ENCODE measurements at places on chromosomes 2 and 18. TPM values are rescaled to one million over a fixed set of nuclear protein-coding genes. Genes with fewer than 3 reads are reported as not detected.
A peak's percentile ranks its signal among the peaks of the same experiment; 100 is the strongest.

GRCh38 chr2:20447437-20448245 is 767 bp downstream of the RHOB start:
- peak overlapping the region; percentile 100 for H3K27ac ChIP-seq
- DNase-seq = peak; percentile 64
- H3K4me3 ChIP-seq = peak overlapping the region; percentile 98
- no peaks in the 10 kb centered on the region for H3K36me3 ChIP-seq

Gene DAW1
- not detected for total RNA-seq

DNA sequence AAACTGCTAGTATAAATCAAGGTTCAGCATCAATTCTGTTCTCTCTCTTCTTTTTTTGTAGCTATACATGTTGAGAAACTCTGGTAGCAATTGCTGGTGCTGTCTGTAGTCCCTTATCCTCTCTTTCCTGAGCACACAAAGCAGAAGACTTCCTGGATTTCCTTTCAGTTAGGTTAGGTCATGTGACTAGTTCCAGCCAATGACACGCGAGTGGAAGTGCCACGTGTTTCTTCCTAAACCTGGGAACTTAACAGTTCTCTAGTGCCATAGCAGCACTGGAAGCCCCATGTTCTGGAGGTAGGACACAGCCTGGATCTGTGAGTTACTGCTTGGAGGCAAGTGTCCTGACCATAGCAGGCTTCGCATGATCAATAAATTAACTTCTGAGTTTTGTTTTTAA is 125.9 kb downstream of the PLA2R1 start:
- H3K4me3 ChIP-seq = no peak overlapping the region
- H3K27me3 ChIP-seq = no peaks in the 10 kb centered on the region
- no peaks in the 10 kb centered on the region for H3K4me1 ChIP-seq
- DNase-seq = no peak

Gene PROKR1
- 0.80 TPM for total RNA-seq

- no peaks in the 10 kb centered on the region for H3K27me3 ChIP-seq
- H3K4me3 ChIP-seq = no peak overlapping the region
- DNase-seq = no peak
- H3K36me3 ChIP-seq = no peaks in the 10 kb centered on the region
Measured at GRCh38 chr2:96809216-96809882, 6.7 kb upstream of the CNNM3 start.

- no peaks in the 10 kb centered on the region for H3K27me3 ChIP-seq
- DNase-seq = no peak
- no peak overlapping the region for H3K27ac ChIP-seq
- H3K36me3 ChIP-seq = no peaks in the 10 kb centered on the region
Measured at GRCh38 chr2:164061129-164061746, 325.4 kb upstream of the FIGN start.

Gene SLC35G4
- total RNA-seq = not detected

DNA sequence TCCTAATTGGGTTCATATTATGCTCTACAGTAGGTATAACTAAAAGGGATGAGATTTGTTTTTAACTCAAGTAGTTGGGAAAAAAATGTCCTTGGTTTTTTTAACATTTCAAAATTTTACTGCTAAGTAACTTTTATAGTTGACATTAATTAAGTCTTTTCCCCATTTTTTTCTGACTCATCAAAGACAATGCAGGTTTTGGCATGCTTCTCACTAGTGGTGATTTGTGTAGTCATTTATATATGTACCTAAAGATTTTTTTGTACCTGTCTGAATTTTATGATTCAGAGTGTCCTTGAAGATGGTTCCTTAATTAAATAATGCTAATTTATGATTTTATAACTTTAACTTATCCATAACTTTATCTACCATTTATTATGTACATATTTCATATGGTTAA is 882.3 kb upstream of the TMEFF2 start:
- no peak overlapping the region for H3K4me3 ChIP-seq
- no peaks in the 10 kb centered on the region for H3K4me1 ChIP-seq

DNA sequence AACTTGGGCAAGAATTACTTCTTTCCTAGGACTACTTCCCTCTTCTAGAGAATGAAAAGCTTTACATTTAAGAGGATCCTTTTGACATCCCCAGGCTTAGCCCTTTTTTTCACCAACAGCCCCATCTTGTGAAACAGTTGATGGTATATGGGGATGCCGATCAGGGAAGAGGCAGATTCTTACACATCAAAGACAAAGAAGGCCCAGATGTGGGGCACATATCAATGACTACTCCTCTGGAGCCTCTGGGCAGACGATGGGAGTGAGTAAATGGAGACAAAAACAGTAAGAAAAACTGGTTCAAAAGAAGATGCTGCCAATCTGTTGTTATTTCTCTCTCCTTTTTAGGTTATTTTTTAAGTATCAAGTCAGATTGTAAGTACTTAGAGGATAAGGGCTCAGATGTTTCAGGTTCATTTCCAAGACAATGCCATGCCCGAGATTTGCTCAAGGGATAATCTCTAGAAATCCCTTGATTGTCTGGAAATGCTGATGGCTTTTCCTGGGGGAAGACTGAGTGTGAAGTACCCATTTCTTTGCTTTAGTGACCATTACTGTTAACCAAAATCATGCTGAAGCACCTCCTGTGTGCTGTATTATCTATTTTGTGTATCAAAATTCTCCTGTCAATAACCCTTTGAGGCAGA is 117.5 kb downstream of the EPHA4 start:
- H3K27me3 ChIP-seq = no peaks in the 10 kb centered on the region
- H3K4me1 ChIP-seq = no peaks in the 10 kb centered on the region
- H3K36me3 ChIP-seq = no peaks in the 10 kb centered on the region
- no peak overlapping the region for H3K27ac ChIP-seq
- no peak for DNase-seq
- H3K4me3 ChIP-seq = no peak overlapping the region

DNA sequence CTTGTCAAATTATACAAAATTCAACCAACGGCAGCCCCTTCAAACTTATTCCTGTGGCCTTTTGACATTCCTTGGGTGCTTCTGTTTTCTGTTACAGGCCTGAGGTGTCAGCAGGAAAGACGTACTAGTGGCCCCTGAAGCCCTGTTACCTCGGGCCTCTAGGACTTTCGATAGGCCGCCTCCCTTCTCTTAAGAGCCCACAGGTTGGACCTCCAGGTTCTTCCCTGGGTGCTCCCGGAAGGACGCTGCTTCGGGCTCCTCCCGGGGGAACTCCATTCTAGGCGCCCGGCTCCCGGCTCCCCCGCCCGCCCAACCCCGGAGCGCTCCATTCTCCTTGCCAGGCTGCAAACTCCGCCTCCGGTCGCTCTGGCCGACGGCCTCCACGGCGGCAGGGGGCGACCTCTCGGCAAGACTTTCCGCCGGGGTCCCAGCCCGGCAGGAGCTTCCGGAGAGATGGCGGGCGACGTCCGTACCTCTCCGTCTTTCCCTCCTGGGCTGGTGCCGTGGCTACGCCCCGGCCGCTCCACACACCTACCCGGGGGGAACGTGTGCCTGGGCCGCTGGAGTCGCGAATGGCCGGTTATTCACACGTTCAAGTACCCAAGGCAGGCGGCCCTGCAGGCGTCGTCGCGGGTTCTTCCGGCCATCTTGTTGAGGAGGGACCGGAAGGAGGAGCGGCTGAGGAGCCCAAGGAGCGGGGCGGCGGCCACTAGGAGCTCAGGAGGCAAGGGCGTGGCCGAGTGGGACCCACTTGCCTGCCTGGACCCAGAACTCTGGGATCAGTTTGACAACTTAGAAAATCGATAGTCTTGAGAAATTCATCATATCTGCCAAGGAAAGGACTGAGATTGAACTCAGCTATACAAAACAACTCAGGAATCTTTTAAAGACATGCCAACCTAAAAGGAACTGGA is 27.5 kb downstream of the BOLA3 start:
- no peaks in the 10 kb centered on the region for H3K36me3 ChIP-seq
- H3K4me3 ChIP-seq = peak overlapping the region; percentile 73
- H3K27me3 ChIP-seq = no peaks in the 10 kb centered on the region

Gene MALL
- total RNA-seq = 6.2 TPM

Gene CLEC4F
- not detected for total RNA-seq

GRCh38 chr2:68423966-68424650 is 43.0 kb downstream of the FBXO48 start:
- no peaks in the 10 kb centered on the region for H3K4me1 ChIP-seq
- no peaks in the 10 kb centered on the region for H3K27me3 ChIP-seq
- H3K36me3 ChIP-seq = no peaks in the 10 kb centered on the region
- DNase-seq = no peak
- no peak overlapping the region for H3K27ac ChIP-seq

DNA sequence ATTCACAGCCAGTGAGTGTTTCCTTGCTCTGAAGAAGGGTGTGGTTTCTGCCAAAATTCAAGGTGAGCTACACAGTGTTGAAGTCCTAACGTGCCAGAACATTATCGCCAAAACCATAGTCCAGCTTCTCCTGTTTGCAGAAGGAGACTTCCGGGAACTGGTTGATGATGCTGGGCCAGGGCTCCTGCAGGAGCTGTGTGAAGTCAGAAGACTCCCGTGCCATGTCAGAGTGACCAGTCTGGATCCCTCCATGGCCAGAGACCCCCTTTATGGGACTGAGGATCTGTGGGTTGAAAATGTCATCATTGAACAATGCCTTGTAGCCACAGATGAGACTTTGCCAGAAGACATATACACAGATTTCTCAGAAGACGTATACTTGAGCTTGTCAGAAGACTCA is 96.0 kb upstream of the RAB12 start:
- no peaks in the 10 kb centered on the region for H3K36me3 ChIP-seq
- no peak for DNase-seq
- no peaks in the 10 kb centered on the region for H3K4me1 ChIP-seq
- H3K27ac ChIP-seq = no peak overlapping the region
- no peaks in the 10 kb centered on the region for H3K27me3 ChIP-seq

- no peaks in the 10 kb centered on the region for H3K4me1 ChIP-seq
- no peaks in the 10 kb centered on the region for H3K27me3 ChIP-seq
- no peak overlapping the region for H3K27ac ChIP-seq
- H3K36me3 ChIP-seq = no peaks in the 10 kb centered on the region
- no peak overlapping the region for H3K4me3 ChIP-seq
Measured at GRCh38 chr18:26524504-26525351, 23.6 kb downstream of the KCTD1 start.

DNA sequence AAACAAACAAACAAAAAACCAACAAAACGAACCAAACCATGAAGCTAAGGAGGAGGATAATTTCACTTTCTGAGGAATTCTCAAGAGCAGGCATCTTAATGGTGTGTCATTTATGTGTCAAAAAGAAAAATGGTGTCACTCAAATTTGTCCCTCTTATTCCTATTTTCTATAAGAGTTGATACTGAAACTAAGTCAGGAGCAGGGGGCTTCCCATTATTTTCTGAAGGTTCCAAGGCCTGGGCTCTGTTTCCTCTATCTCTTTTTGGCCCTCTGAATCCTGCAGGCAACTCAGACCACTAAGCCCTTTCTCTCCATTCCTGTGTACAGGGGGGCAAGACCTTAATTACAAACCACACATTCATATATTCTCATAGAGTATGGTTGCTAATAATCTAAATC is 44.0 kb upstream of the CD28 start:
- H3K36me3 ChIP-seq = no peaks in the 10 kb centered on the region
- no peaks in the 10 kb centered on the region for H3K27me3 ChIP-seq
- no peak overlapping the region for H3K27ac ChIP-seq
- no peak overlapping the region for H3K4me3 ChIP-seq
- no peak for DNase-seq

Gene ABHD1
- not detected for total RNA-seq

DNA sequence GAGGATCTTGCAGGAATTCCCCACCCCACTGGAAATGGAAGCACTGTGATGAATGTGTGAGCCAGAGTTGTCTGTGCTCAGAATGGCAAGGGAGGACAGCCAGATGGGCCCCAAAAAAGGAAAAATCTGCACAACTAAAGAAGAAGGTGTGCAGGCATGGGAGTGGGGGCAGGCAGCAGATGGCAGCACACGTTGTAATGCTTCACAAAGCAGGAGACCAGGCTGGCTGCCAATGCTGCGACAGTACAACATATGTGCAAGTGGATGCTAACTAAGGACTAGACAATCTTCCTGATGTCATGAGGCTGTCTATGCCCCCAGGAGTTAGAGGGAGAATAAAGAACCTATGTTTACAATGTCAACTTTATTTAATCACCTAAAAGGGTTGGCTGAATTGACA is 27.2 kb downstream of the ST6GAL2 start:
- no peaks in the 10 kb centered on the region for H3K36me3 ChIP-seq
- H3K27ac ChIP-seq = no peak overlapping the region
- no peak for DNase-seq
- no peaks in the 10 kb centered on the region for H3K27me3 ChIP-seq

Gene TTN
- total RNA-seq = 23.4 TPM

Measured in breast epithelium (tissue), 4 donors.